Left ventricle myocardium inferior (tissue), 1 donor: ENCODE measurements at places on chromosomes 1 and 21. TPM values are rescaled to one million over a fixed set of nuclear protein-coding genes. Genes with fewer than 3 reads are reported as not detected.

- DNase-seq: no peak
- peaks cover 9% of the 10 kb centered on the region for H3K4me1 ChIP-seq
- no peaks in the 10 kb centered on the region for H3K27me3 ChIP-seq
- peak overlapping the region; percentile 1 for H3K4me3 ChIP-seq
Measured at GRCh38 chr1:84146411-84147032, 2.5 kb downstream of the PRKACB start.

GRCh38 chr1:230270559-230271281, 155.4 kb downstream of the PGBD5 start:
- H3K4me3 ChIP-seq: no peak overlapping the region
- H3K27ac ChIP-seq: peak overlapping the region; percentile 65
- no peaks in the 10 kb centered on the region for H3K27me3 ChIP-seq
- peaks cover 27% of the 10 kb centered on the region for H3K36me3 ChIP-seq

GRCh38 chr1:177305040-177306018, 134.6 kb downstream of the BRINP2 start:
- no peaks in the 10 kb centered on the region for H3K36me3 ChIP-seq
- DNase-seq: no peak
- no peak overlapping the region for H3K4me3 ChIP-seq
- peaks cover 24% of the 10 kb centered on the region for H3K4me1 ChIP-seq

- peaks cover 100% of the 10 kb centered on the region for H3K4me1 ChIP-seq
- H3K36me3 ChIP-seq: no peaks in the 10 kb centered on the region
- peak; percentile 42 for DNase-seq
- peak overlapping the region; percentile 92 for H3K27ac ChIP-seq
Measured at GRCh38 chr1:230861970-230862595, 6.2 kb downstream of the C1orf198 start.

DNA sequence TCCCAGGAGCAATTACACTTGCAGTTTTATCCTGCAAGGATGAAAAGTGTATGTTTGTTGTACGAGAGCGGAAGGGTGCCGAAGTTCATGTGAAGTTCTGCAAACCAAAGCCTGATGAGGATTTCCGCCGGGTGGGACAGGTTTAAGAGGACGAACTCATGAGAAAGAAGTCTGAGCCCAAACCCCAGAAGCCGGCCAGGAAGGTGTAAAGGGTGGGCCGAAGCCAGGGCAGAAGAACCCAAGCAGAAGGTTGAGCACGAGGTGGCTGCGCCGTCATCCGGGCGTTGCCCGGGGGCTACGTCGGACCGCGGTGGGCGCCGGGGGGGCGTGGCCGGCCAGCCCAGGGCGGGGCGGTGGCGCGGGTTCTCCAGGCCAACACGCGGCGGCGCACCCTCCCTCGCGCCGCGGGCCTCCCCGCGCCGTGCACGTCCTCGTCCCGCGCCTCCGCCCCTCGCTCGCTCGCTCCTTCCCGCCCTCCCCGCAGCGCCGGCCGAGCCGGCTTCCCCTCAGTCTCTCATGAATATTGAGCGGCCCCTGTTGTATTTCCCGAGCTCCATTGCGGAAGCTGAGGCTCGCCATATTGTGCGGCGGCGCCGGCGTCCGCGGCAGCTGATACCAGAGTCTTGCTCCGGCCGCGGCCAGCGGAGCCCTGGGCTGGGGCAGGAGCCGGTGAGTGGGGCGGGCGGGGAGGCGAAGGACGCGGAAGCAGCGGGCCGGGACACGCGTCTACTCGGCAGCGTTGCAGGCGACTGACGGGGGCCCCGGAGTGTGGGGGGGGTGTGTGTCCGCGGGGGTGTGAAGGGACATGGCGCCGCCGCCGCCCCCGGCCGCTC, at the start of gene RNF2:
Gene RNF2, plus strand, starts transcription at position 578 of the 833 bp plus-strand sequence. CDS start 41,996 bp downstream, outside the sequence.
- DNase-seq: peak; percentile 84
- H3K36me3 ChIP-seq: no peaks in the 10 kb centered on the region
- H3K27ac ChIP-seq: peak within 1 kb of the TSS; percentile 92

GRCh38 chr1:85553416-85554335, 26.9 kb upstream of the CCN1 start:
- H3K36me3 ChIP-seq: no peaks in the 10 kb centered on the region
- peaks cover 22% of the 10 kb centered on the region for H3K4me1 ChIP-seq
- H3K27ac ChIP-seq: no peak overlapping the region
- H3K4me3 ChIP-seq: no peak overlapping the region
- DNase-seq: no peak

DNA sequence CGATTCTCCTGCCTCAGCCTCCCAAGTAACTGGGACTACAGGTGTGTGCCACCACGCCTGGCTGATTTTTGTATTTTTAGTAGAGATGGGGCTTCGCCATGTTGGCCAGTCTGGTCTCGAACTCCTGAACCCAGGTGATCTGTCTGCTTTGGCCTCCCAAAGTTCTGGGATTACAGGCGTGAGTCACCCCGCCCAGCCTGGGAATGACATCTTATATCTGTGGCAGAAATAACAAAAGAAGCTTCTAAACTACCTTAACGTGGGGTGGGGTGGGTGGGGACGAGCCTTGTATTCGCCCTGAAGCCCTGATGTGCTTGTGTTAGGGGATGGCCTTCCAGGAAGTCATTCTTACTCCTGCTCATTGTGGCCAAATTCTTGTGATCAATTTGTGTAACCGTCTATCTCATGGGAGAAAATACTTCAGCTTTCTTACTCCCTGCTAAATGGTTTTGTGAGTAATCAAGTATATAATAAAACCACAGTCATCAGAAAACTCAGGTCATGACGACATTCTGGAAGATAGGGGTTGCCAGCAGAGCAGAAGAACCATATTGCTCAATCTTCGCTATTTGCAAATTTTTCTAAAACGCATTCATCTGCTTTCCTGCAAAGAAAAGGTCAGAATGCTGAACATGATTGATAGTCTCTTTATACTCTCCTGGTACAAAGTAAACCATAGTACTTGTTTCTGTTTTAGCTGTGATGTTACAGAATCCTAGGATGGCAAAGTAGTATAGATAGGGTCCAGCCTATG, 63.2 kb downstream of the DIRAS3 start:
- H3K36me3 ChIP-seq: no peaks in the 10 kb centered on the region
- no peaks in the 10 kb centered on the region for H3K27me3 ChIP-seq
- peaks cover 10% of the 10 kb centered on the region for H3K4me1 ChIP-seq
- no peak overlapping the region for H3K27ac ChIP-seq

DNA sequence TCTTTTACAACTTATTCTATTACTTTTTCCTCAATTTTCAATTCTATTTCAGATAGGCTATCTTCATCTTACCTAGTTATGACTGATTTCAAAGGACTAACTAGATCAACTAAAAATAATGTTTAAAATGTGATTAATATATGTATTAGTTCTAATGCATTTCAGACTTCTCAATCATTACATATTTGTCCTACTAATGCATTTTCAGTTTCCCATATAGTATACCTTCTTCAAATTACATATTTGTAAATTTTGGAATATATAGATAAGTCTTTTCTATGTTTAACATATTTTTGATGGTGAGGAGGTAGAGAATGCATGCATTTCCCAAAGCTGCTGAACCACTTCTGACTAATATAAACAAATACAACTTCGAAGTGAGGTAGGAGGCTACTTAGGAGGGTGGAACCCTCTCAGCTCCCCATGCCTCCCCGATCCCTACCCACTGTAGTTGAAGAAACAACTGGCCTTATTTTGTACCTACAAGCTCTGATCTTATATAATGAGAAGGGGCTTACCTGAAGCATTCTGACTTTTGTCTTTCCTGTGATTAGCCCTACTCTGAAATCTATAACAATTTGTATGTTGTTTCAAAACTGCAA, 1.7 kb downstream of the TRMT1L start:
- no peak for DNase-seq
- peak overlapping the region; percentile 79 for H3K4me3 ChIP-seq
- H3K27ac ChIP-seq: peak overlapping the region; percentile 98
- H3K4me1 ChIP-seq: peaks cover 66% of the 10 kb centered on the region
- H3K36me3 ChIP-seq: peaks cover 14% of the 10 kb centered on the region
- H3K27me3 ChIP-seq: no peaks in the 10 kb centered on the region

DNA sequence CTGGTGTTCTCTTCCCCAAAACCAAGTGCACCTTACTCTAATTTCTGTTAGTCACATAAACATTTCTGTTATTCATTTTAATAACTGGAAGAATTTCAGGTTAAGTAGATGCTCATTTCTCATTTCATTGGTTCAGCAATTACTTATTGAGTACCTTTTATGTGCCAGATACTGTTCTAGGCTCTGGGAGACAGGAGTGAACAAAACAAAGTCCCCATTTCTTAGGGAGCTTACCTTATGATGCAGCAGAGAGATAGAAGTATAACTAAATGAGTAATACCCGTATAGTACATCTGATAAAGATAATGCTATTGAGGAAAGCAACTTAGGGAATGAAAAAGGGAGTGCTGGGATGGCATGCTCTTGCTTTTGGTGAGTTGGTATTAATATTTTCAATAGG, 33.7 kb downstream of the LRRC8C start:
- no peak for DNase-seq
- H3K36me3 ChIP-seq: no peaks in the 10 kb centered on the region
- peaks cover 70% of the 10 kb centered on the region for H3K4me1 ChIP-seq
- no peaks in the 10 kb centered on the region for H3K27me3 ChIP-seq

DNA sequence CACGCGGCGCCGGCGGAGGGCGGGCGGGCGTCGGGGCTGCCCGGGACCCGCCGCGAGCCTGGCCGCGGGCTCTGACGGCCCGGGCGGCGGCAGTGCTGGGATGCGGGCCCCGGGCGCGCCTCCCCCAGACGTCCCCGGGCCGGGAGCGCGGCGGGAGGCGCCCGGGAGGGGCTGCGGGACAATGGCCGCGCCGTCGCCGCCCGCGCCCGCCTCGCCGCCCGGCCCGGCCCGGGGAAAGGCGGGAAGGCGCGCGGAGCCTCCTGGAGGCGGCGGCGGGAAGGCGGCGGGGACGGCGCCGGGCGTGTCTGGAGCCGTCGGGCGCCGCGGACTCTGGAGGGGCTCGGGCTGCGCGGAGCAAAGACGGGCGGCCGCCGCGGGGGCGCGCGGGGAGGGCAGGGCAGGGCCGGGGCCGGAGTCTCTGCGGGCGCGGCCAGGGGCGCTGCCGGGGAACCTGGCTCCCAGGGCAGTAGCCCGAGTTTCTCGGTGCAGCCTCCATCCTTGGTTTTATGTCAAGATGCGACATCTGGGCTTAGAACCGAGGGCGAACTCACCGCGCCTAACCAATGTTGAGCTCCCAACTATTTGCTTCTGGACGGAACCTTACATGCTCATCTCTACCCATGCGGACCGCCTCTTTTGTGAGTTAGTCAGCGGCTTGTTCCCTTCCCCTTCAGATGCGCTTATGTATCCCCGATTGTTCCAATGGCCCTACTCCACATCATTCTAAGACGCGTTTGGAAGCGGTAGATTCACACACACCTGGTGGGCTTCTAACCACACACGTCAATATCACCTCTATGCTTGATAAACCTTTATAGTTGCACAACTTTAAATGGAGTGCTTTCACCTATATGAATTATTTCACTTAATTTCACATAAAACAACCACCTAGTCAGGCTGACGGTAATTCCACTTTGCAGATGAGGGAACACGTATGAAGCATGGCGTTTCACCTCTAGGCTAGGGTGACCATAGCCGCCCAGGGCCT, 651 bp downstream of the ZBTB8A start:
- no peaks in the 10 kb centered on the region for H3K27me3 ChIP-seq
- DNase-seq: peak; percentile 24
- peaks cover 21% of the 10 kb centered on the region for H3K4me1 ChIP-seq

- H3K36me3 ChIP-seq: no peaks in the 10 kb centered on the region
- no peaks in the 10 kb centered on the region for H3K4me1 ChIP-seq
- no peak overlapping the region for H3K4me3 ChIP-seq
- H3K27ac ChIP-seq: no peak overlapping the region
- DNase-seq: no peak
- H3K27me3 ChIP-seq: peaks cover 21% of the 10 kb centered on the region
Measured at GRCh38 chr1:3561702-3562101, 49.6 kb downstream of the MEGF6 start.

DNA sequence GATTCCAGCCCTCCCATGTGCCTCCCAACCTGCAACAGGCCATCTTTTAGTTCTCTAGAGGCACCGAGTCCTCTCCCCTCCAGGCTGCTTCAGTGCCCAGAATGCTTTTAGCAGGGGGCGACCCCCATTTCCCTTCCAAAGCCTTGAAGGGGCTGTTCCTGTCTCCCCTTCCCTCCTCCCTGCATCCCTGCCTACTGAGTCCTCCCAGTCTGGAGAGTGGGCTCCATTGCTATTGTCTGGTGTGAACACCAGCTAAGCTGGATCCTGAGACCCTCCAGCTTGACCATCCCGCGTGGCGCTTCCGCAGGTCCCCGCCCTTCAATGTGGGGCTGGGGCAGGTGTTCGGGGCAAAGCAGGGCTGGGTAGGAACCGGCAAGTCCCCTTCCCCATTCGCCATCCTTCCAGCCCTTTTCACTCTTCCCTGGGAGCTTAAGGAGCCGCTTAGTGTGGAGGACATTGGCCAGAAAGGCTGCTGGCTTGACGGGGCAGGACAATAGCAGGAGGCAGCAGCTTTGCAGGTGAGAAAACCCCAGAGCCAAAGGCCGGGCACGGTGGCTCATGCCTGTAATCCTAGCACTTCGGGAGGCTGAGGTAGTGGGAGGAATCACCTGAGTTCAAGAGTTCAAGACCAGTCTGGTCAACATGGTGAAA, 32.2 kb downstream of the PADI6 start:
- peaks cover 28% of the 10 kb centered on the region for H3K27me3 ChIP-seq
- H3K36me3 ChIP-seq: peaks cover 14% of the 10 kb centered on the region
- H3K4me1 ChIP-seq: no peaks in the 10 kb centered on the region
- no peak overlapping the region for H3K27ac ChIP-seq

GRCh38 chr21:37551331-37551992, 184.9 kb downstream of the DYRK1A start:
- H3K27ac ChIP-seq: peak overlapping the region; percentile 90

DNA sequence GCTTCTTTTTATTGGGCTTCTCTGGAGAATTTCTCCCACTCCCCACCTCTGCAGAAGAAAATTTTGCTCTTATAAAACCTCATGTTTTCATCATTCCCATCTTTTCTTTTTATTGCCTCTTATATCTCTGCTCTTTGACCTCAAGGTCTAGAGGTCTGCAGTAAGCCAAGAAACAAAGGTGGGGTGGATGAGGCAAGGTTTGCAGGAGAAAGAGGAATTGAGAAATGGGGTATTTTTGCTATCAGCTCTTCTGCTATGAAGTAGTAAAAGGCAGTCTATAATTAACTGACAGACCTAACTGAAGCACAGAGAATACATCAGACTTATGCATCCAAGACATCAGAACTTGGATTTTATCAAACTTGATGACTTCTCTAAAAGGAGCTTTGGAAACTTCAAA, 22.9 kb downstream of the SYT11 start:
- peaks cover 15% of the 10 kb centered on the region for H3K36me3 ChIP-seq
- no peak overlapping the region for H3K27ac ChIP-seq
- no peak for DNase-seq
- H3K4me1 ChIP-seq: no peaks in the 10 kb centered on the region

- H3K27ac ChIP-seq: no peak overlapping the region
- no peak for DNase-seq
- peak overlapping the region; percentile 26 for H3K4me3 ChIP-seq
- H3K36me3 ChIP-seq: no peaks in the 10 kb centered on the region
Measured at GRCh38 chr1:82161700-82162141, 361.0 kb downstream of the ADGRL2 start.

OR2T11 gene
- total RNA-seq: not detected

TEX38 gene
- total RNA-seq: 0.22 TPM

YY1AP1 gene
- total RNA-seq: 60.2 TPM

SLC44A5 gene
- total RNA-seq: 0.58 TPM

SLC9C2 gene
- not detected for total RNA-seq

S100A11 gene
- 66.9 TPM for total RNA-seq

RNU1-4 gene
- total RNA-seq: 6,072 TPM

TOR1AIP2 gene
- 48.1 TPM for total RNA-seq

FMO4 gene
- total RNA-seq: 5.4 TPM

UROD gene
- 67.5 TPM for total RNA-seq
